ENCODE measurements at places on chromosomes 5 and 9.

DNA sequence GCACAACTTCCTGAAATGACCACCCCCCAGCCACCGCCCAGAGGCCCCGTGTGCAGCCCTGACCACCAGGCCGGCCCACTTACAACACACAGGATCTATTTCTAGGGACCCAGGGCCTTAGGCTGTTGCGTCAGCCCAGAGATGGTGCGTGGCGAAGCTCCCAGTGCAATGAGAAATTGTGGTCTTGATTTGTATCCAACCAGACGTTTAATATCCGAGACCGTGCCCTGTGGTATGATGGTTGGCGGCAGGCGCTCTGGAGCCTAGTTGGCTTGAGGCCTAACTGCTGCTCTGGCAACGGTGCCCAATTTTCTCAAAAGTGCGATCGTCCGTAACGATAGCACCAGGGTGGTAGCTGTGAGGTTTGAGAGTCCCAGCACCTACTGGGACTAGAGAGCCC, 32.6 kb upstream of the SLC6A19 start:
- no peak for DNase-seq
- H3K4me1 ChIP-seq: peaks cover 3% of the 10 kb centered on the region
- no peak overlapping the region for H3K27ac ChIP-seq
- H3K27me3 ChIP-seq: no peaks in the 10 kb centered on the region
- H3K4me3 ChIP-seq: no peak overlapping the region

- DNase-seq: no peak
- no peaks in the 10 kb centered on the region for H3K36me3 ChIP-seq
- H3K4me3 ChIP-seq: no peak overlapping the region
- H3K27me3 ChIP-seq: no peaks in the 10 kb centered on the region
- H3K4me1 ChIP-seq: no peaks in the 10 kb centered on the region
Measured at GRCh38 chr5:70440-70839, 21.5 kb upstream of the PLEKHG4B start.

- no peaks in the 10 kb centered on the region for H3K36me3 ChIP-seq
- no peak for DNase-seq
- H3K27me3 ChIP-seq: no peaks in the 10 kb centered on the region
- no peak overlapping the region for H3K27ac ChIP-seq
- no peak overlapping the region for H3K4me3 ChIP-seq
- no peaks in the 10 kb centered on the region for H3K4me1 ChIP-seq
Measured at GRCh38 chr9:128999581-129000206, 28.4 kb downstream of the SH3GLB2 start.

- DNase-seq: no peak
- H3K4me3 ChIP-seq: no peak overlapping the region
- H3K27ac ChIP-seq: no peak overlapping the region
Measured at GRCh38 chr9:99235926-99236634, 14.0 kb downstream of the SEC61B start.

DNA sequence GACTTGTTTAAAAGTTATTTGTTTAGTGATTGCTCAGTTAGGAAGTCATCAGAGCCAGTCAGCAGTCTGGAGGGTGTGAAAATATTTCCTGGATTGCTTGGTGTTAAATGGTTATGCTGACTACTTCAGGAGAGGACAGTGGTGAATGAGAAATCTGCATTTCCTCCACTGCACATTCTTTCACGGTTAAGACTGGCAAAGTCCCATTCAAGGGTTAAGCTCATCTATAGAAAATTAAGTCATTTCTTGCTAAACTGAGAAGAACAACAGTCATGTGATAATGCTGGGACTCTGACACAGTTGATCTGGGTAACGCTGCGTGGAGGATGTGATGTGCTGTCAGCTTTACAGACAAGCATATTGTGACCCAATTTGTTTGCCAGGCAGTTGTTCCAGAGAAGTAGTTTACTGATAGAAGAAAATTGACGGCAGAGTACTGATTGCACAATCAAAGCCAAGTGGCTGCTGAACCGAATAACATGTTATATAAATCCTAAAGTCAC, 80.4 kb downstream of the GRAMD2B start:
- peak overlapping the region; percentile 8 for H3K27ac ChIP-seq
- H3K4me1 ChIP-seq: peaks cover 9% of the 10 kb centered on the region
- no peak overlapping the region for H3K4me3 ChIP-seq
- DNase-seq: no peak
- H3K27me3 ChIP-seq: no peaks in the 10 kb centered on the region
- H3K36me3 ChIP-seq: no peaks in the 10 kb centered on the region

DNA sequence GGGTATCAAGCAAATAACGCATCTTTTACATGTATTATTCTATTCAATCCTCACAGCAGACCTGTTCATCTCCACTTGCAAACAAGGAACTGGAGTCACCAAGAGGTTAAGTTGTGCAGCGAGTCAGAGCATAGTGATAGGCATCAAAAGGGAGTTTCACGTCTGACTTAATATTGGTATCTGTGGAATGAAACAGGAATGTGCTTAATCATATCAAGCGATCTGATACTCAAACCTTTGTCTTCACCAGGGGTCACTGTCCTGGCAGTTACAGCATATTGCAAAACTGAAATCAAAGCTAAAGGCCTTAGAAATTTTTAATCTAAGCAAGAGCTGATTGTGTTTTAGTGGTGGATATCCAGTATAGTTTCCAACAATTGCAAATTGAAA, 271.6 kb downstream of the PLK2 start:
- no peak overlapping the region for H3K4me3 ChIP-seq
- H3K4me1 ChIP-seq: no peaks in the 10 kb centered on the region
- no peak for DNase-seq
- no peaks in the 10 kb centered on the region for H3K27me3 ChIP-seq

GRCh38 chr5:61569353-61569752, 237.3 kb downstream of the ZSWIM6 start:
- no peaks in the 10 kb centered on the region for H3K36me3 ChIP-seq
- no peak overlapping the region for H3K27ac ChIP-seq
- H3K4me1 ChIP-seq: no peaks in the 10 kb centered on the region
- no peak for DNase-seq
- H3K4me3 ChIP-seq: no peak overlapping the region

Data from ovary (tissue), 10 donors.